NCI-H345 (cell line): ENCODE measurements at places on chromosomes 13 and 19.
A peak's percentile ranks its signal among the peaks of the same experiment; 100 is the strongest.

GRCh38 chr19:38457690-38458405, 24.4 kb downstream of the RYR1 start:
- no peak for DNase-seq

DNA sequence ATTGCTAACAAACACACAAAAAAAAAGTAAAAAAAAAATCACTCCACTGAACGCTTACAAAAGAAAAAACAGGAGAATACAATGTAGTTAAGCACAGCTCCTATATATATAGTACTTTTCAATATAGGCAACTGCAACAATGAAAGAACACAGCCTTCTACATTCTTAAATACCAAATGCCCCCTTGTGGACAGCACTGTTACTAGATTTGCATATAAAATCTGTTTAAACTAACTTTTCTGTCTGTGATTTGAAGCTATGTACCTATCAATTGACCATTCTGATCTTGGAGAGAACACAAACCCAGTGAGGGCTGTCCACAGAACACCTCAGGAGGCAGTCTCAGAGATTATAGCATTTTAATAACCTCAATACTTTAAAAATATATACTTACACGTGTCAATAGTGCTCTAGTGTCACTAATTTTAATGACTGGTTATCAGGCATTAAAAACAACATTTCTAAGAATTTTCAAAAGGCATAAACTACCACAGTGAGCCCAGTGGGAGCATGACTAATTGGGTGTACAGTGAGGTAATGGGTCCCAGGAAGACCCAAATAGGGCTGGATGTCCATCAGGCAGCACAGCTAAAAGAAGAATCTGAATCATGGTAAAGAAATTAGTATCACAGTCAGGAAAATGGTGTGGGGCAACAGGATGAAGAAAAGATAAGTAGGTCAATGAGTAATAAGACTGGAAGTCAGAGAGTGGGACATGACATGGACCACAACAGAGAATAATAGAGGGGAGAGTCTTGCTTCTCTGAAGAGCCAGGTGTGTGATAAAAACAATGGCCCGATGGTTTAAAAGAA, 22.2 kb downstream of the CCDC169 start:
- peak; percentile 44 for DNase-seq

- no peak for DNase-seq
These were observed 6.2 kb downstream of the GAS6 start for GRCh38 chr13:113857531-113858195.

GRCh38 chr13:51346397-51346796, 6.9 kb downstream of the SERPINE3 start:
- DNase-seq = no peak

DNA sequence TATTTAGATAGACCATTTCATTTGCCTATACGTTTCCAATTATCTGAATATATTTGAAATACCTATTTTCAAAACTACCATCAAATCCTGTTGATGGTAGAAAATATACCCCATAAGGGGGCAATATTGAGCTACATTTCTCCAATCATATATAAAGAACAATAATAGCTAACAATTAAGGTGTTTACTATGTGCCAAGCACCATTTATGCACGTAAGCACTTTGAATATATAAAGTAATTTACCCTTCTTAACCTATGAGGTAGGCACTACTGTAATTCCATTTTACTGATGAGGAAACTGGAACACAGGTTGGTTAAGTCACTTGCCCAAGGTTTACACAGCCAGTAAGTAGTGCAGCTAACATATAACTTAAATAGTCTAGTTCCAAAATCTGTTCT, 79.2 kb downstream of the UBL3 start:
- peak; percentile 40 for DNase-seq

GRCh38 chr13:36872621-36873020, 47.4 kb downstream of the SMAD9 start:
- DNase-seq = no peak

GRCh38 chr19:2242092-2242537, 5.5 kb downstream of the SF3A2 start:
- no peak for DNase-seq

DNA sequence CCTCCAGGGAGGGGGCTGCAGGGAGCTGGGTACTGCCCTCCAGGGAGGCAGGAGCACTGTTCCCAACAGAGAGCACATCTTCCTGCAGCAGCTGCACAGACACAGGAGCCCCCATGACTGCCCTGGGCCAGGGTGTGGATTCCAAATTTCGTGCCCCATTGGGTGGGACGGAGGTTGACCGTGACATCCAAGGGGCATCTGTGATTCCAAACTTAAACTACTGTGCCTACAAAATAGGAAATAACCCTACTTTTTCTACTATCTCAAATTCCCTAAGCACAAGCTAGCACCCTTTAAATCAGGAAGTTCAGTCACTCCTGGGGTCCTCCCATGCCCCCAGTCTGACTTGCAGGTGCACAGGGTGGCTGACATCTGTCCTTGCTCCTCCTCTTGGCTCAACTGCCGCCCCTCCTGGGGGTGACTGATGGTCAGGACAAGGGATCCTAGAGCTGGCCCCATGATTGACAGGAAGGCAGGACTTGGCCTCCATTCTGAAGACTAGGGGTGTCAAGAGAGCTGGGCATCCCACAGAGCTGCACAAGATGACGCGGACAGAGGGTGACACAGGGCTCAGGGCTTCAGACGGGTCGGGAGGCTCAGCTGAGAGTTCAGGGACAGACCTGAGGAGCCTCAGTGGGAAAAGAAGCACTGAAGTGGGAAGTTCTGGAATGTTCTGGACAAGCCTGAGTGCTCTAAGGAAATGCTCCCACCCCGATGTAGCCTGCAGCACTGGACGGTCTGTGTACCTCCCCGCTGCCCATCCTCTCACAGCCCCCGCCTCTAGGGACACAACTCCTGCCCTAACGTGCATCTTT, 7.8 kb upstream of the CEACAM5 start:
- DNase-seq = no peak

DNA sequence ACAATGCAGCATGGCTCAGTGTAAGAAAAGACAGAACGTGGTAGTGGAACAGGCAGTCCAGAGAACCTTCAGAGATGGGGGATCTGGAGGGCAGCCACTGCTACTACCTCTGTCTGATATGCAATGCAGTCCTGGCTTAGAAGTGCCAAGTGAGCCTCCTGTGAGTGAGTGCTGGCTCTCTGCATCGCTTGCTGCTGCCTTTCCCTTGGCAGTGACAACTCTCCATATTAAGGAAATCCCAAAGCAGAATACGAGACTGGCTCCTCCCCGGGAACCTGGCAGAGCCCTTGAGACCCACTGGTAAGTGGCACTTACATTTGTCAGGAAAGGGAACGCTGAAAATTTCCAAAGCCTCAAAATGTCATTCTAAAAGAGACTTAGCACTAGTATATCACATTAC, 7.5 kb downstream of the DOCK9 start:
- DNase-seq = no peak

- no peak for DNase-seq
These were observed 12.4 kb upstream of the BBC3 start for GRCh38 chr19:47243364-47243775.

DNA sequence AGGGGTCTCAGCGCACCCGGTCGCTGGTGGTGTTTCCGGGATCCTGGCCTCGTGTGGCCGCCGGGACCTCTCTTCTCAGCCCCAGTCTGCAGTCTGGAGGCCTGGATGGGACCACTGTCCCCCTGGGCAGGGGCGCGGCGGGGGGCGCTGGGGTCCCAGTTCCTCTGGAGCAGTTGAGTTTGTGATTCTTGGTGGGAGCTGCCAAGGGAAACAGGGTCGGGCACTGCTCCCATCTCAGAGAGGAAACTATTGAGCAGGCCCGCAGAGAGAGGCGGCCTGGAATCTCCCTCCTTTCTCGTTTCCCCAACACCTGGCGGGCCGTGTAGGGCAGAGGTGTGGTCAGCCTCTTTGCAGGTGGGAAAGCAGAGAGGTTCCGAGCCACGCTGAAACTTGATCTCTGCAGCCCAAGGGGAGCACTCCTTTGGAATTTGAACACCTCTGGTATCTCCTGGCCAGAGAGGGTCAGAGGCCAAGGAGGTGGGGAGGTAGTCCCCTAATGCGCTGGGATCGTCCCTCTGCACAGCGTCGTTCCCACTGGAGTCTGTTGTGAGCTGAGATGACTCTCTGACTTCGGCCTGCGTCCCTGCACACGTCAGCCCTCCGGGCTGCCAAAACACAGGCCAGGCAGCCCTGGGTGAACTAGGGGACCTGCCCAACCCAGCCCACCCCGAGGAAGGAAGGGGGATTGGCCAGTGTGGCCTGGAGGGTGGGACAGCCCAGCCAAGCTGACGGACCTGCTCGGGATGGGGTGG, 741 bp downstream of the PLEKHF1 start:
- DNase-seq = no peak

- DNase-seq = peak; percentile 35
These were observed 70.4 kb upstream of the MRI1 start for GRCh38 chr19:13693889-13694288.

- DNase-seq = peak; percentile 96
These were observed 109.5 kb upstream of the DOCK9 start for GRCh38 chr13:99087098-99087953.

DNA sequence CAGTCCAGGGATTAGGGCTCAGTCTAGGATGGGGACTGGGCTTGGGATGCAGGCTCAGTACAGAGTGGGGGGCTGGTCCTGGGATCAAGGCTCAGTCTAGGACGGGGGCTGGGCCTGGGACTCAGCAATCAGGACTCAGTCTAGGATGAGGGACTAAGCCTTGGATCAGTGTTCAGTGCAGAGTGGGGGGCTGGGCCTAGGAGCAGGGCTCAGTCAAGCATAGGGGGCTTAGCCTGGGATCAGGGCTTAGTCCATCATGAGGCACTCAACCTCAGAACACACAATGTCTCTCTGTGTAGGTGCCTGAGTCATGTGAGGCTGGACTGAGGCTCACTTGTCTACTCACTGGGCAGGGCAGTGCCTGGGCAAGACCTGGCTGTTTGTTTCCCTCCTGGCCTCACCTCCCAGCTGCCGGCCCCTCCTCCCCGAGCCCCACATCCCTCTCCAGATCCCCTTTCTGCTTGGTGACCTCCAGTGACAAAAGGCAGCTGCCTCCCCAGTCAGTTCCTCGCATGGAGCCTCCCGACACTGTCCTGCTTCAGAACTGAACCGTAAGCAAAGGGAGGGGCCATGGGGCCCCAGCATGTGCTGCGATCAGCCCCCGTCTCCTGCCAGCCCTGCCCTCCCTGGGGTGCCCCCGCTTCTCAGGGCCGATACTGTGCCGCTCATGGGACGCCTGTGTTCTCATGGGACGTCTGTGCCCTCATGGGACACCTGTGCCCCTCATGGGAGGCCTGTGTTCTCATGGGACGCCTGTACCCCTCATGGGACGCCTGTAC, 6.5 kb upstream of the S1PR4 start:
- no peak for DNase-seq

- no peak for DNase-seq
These were observed 446.7 kb downstream of the KCTD12 start for GRCh38 chr13:76439546-76439945.

DNA sequence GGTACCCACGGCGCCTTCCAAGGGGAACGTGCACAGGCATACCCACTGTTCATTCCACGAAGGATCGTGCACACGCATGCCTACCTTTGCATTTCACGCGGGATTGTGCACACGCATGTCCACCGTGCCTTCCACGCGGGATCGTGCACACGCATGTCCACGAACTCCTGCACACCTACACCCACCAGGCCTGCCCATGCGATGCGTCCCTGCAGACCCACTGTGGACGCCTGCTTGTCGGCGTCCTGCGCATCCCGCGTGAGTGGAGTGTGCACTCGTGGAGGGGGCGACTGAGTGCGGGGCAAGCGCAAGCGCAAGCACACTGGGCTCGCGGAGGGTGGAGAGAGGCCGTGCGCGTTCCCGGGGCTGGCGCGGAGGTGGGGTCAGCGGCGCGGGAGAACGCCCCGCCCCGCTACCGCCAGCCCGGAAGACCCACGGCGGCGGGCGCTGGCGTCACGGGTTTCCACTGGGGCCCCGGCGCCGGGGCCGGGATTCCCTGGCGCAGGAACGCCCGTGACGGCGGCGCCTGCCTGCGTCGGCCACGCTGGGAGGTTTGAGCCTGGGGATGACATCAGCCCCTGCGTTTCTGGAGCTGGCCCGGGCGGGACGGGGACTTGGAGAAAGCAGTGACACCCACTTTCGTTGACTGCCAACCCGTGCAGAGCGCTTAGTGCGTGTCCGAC, 18.7 kb downstream of the GADD45B start:
- peak; percentile 34 for DNase-seq

- no peak for DNase-seq
These were observed 53.5 kb downstream of the RFC3 start for GRCh38 chr13:33871207-33872004.

GRCh38 chr19:35114353-35115176, 1.1 kb upstream of the FXYD3 start:
- DNase-seq = peak; percentile 67

DNA sequence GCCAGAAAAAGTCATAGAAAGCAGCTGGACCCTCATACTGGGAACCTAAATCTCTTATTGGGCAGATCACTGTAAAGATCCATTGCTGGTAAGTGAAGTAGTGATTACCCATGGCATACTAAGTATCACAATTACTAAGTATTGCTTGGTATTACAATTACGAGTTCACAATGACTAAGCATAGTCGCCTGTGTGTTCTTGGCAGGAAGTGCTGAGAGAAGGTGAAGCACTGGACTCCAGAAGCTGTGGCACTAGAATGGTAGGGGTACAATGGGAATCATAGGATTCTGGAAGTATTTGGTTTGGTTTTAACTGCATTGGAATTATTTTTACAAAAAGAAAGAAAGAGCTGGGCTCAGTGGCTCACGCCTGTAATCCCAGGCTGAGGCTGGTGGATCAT, 20.3 kb downstream of the LGALS16 start:
- no peak for DNase-seq

GRCh38 chr19:10858204-10858828, 10.1 kb downstream of the C19orf38 start:
- DNase-seq = no peak

DNA sequence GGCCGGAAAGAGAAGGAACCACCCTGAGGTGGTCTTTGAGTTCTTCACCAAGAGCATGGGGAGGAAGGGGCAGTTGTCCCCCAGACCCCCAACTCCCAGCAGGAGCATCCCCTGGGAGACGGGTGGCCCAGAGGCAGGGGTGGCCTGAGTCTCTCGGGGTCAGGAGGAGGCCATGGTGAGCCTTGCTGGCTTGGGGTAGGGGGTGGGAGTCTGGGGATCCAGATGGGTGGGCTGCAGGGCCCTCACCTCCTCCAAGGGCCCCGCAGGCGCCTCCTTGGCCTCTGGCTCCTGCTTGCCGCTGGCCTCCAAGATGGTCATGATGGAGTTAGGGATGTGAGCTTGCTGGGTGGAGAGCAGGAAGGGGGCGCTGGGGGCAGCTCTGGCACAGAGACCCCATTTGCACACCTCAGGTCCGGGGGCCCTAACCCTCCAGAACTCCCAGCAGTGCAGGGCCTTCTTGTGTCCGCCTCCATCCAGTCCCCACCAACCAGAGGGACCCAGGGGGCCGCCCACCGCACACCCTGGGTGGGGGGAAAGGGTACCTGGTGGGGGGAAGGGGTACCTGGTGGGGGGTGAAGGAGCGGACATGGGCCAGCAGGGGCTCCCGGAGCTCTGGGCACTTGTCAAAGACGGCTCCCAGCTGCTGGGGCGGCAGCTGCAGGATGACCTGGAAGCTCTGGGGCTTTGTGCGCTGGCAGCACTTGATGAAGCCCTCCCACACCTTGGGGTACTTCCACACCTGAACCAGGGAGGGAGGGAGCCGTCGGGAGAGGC, 1.3 kb upstream of the RSPH6A start:
- DNase-seq = no peak
